Activated CD4-positive, alpha-beta T cell treated with anti-CD3 and anti-CD28 coated beads for 24 hours (primary cell): ENCODE measurements at places on chromosomes 13 and 19.

DNA sequence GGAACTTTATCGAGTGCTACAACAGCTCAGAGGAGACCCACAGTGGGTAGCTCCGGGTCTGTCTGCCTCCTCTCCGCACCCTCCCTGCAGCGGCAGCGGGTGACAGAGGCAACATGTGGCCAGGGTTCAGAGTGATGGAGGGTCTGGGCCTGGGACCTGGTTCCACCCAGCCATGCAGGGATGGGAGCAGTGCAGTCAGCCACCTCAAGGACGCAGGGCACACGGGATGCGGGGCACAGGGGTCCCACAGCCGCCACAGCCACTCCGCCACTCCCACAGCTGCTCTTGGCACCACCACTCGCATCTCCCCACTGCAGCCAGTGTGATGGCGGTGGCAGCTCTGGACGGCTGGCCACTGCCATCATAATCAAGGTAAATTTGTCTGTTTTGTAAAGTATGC, 892.9 kb downstream of the OLFM4 start:
- DNase-seq, result no peak

DNA sequence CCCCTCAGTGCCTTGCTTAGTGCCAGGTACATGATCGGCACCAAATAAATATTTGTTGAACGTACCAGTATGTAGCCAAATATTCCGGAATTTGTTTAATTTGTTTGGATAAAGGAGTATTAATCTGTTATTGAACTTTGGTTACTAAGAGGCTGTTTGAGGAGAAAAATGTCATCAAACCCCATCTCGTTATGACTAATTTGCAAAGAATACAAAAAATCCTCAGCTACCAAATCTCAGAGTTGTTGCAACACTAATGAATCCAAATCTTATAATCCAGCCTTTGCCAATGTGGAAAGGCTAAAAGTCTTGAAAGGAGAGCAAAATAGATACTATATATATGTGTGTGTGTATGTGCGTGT, 79.5 kb downstream of the KLF5 start:
- no peak for DNase-seq

DNA sequence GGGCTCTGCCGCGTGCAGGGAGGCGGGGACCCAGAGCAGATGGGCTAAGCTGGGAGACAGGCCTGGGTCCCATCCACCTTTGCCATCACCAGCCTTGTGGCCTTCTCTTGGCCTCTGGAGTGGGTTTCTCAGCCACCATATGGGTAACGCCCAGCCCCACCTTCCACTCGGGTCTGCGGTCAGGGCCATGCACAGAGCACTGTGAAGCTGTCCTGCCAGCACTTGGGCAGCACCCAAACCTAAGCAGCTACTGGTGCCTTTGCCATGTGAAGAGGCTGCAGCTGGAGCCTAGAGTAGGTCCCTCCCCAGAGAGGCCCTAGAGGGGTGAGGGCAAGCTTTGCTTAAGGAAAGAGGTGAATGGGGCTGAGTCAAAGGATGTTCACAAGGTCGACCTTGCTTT, 24.1 kb upstream of the NPAS1 start:
- DNase-seq, result no peak

- no peak for DNase-seq
Observed at GRCh38 chr19:10430505-10431253, 10.3 kb downstream of the PDE4A start.

- no peak for DNase-seq
Observed at GRCh38 chr13:44652168-44652567, 76.0 kb upstream of the TSC22D1 start.

GRCh38 chr19:51136851-51137551, 5.1 kb upstream of the SIGLEC7 start:
- no peak for DNase-seq

DNA sequence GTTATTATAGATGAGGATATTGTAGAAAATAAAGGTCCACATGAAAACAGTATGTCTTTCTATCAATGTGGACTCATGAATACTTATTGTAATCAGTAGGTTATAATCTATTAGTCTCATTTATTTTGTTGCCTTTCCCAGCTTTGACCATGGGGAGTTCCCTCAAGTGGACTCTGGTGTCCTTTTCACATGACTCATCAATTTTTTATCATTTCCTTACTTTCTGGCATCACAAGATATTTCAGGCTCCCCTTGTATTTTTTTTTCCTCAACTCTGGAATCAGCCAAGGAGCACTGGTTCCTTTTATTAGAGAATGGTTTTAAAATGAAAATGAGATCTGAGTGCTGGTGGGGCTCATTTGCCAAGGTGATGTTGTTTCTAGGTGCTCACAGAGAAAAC, 63.4 kb upstream of the DIAPH3 start:
- DNase-seq, result no peak

DNA sequence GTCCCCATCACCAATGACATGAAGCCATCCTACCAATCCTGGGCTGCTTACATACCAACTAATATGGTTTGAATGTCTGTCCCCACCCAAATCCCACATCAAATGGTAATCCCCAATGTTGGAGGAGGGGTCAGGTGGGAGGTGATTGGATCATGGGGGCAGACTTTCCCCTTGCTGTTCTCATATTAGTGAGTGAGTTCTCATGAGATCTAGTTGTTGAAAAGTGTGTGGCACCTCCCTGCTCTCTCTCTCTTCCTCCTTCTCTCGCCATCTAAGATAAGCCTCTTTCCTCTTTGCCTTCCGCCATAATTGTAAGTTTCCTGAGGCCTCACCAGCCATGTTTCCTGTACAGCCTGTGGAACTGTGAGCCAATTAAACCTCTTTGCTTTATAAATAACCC, 53.6 kb upstream of the FAM124A start:
- no peak for DNase-seq

DNA sequence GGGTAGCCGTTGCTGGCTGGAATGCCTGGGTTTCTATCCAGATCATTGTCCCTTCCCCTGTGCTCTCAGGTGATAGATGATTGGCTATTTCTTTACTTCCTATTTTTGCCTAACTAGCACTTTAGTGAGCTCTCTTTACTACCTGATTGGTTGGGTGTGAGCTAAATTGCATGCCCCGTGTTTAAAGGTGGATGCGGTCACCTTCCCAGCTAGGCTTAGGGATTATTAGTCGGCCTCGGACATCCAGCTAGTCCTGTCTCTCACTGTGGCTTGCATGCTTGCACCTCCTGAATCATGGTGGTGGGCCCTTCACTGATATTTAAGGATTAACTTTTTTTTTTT, 10.1 kb downstream of the TTYH1 start:
- no peak for DNase-seq

DNA sequence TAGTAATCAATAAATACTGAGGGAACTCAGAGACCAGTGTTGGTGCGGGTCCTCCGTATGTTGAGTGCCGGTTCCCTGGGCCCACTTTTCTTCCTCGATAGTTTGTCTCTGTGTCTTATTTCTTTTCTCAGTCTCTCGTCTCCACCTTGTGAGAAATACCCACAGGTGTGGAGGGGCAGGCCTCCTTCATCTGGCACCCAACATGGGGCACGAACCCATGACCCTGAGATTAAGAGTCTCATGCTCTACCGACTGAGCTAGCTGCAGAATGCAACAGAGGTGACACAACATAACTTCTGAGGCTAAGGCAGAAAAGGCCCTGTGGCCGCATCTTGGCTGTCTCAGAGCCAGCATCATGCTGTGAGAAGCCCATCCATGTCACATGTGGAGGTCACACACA, 5.3 kb upstream of the ZNF613 start:
- no peak for DNase-seq

DNA sequence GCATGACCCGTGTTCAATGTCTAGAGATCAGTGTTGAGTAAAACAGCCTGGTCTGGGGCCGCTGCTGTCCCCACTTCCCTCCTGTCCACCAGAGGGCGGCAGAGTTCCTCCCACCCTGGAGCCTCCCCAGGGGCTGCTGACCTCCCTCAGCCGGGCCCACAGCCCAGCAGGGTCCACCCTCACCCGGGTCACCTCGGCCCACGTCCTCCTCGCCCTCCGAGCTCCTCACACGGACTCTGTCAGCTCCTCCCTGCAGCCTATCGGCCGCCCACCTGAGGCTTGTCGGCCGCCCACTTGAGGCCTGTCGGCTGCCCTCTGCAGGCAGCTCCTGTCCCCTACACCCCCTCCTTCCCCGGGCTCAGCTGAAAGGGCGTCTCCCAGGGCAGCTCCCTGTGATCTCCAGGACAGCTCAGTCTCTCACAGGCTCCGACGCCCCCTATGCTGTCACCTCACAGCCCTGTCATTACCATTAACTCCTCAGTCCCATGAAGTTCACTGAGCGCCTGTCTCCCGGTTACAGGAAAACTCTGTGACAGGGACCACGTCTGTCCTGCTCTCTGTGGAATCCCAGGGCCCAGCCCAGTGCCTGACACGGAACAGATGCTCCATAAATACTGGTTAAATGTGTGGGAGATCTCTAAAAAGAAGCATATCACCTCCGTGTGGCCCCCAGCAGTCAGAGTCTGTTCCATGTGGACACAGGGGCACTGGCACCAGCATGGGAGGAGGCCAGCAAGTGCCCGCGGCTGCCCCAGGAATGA, 1.5 kb upstream of the CEACAM5 start:
- DNase-seq, result peak; percentile 56

DNA sequence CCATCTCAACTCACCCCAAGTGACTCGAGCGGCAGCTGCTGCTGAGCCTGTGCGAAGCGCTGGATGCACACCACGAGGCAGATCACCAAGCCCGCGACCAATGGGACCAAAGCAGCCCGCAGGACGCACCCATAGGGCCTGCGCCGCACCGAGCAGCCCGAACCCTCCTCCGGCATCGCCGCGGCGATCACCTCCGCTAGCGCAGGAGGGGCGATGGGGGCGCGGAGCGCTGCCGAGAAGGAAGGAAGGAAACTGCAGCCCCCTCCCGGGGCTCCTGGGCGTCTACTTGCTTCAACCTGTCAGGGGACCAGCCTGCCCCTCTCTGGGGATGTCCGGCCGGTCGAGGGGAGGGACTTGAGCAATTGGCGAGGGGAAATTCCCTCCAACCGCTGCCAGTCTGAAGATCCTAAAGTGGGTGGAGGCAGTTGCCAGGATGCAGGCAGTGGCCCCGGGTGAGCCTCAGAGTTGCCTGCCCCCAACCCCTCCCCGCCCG, at the start of gene CD70:
CD70 (minus strand) TSS at position 324 of the 493 bp plus-strand sequence; CDS start at position 176, 148 bp downstream.
- DNase-seq, result no peak

- no peak for DNase-seq
Observed at GRCh38 chr13:102702965-102703725, 8.3 kb upstream of the METTL21C start.

DNA sequence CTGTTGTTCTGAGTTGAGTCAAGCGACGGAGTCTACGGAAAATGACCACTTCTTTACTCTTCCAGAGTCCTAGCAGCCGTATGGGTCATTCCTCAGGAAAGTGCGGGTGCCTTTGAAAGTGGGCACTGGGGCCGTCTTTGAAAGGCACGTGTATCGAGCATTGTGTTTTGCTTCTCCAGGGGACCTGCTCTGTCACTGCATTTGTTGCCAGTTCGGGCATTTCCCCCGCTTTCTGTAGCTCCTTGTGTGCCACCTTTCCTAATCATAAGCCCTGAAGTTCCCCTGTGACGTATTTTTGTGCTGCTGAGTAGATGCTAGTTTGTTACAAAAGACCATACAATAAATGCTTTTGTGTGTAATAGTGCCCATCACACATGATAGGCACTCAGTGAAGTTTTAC, 24.4 kb downstream of the SPATA13 start:
- no peak for DNase-seq

DNA sequence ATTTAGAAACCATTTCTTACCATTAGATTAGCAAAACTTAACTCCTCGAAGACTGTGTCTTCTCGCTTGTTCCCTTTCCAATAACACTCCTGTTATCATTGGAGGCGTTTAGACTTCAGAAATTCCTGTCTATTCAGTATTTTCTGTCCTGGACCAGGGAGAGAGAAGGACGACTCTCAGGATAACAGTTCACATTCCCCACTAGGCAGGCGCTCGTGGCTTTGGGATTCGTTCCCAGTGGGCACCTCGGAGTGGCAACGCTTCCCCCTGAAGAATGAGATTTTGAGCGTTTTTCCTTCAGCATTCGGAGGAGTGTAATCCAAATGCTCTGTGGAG, 429 bp upstream of the ZNF225 start:
- no peak for DNase-seq

- no peak for DNase-seq
Observed at GRCh38 chr19:1826557-1827521, 14.8 kb upstream of the ATP8B3 start.

DNA sequence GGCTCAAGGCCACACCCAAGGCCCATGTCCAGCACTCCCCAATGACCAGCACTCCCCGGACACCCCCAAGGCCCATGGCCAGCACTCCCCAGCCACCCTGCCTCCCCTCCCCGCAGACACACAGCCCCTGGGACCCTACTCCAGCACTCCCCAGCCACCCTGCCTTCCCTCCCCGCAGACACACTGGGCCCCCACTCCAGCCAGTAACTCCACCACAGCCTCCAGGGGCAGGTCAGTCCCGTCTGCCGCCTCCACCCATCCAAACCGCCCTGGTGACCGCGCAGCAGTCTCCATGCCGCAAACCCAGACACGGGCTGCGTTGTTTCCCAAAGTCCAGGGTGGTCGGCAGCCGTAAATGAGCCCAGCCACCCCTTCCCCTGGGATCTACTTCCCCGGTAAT, 70.7 kb downstream of the SPACA7 start:
- no peak for DNase-seq

DNA sequence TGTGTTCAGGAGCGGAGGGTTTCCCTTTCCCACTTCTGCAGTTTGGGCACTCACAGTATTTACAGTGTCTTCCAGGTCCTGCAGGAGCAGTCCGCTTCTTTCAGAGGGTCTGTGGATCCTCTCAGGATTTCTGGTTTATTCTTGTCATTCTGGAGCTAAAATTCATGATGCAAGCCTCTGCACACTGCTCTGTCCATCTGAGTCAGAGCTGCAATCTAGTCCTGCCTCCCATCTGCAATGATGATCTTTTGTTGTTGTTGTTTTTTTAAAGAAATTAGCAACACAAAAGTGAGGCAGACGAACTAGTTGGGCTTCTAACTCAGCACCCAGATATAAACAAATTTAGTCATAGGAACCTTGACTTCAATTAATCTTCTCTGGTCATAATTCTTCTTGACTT, 86.5 kb downstream of the DLEU7 start:
- no peak for DNase-seq

DNA sequence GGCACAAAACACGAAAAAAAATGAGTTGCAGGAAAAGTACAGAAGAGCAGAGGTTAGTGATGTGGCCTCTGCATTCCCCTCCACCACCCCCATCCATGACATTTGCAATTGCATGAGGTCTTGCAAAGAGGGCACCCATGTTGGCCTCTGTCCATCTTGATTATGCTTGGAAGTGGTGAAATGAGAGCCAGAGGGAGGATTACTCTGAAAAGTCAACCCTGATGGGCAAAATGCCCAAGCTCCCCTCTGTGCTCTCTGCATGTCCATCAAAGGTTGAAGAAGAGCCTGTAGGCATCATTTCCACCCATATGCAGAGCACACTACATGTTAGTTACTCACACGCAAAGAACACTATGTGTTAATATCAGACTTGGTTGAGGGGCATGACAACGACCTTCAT, 71.4 kb downstream of the SLC15A1 start:
- no peak for DNase-seq

- no peak for DNase-seq
Observed at GRCh38 chr19:54391589-54392061, 23.6 kb upstream of the TTYH1 start.
